ENCODE measurements at places on chromosomes 12 and 14.

DNA sequence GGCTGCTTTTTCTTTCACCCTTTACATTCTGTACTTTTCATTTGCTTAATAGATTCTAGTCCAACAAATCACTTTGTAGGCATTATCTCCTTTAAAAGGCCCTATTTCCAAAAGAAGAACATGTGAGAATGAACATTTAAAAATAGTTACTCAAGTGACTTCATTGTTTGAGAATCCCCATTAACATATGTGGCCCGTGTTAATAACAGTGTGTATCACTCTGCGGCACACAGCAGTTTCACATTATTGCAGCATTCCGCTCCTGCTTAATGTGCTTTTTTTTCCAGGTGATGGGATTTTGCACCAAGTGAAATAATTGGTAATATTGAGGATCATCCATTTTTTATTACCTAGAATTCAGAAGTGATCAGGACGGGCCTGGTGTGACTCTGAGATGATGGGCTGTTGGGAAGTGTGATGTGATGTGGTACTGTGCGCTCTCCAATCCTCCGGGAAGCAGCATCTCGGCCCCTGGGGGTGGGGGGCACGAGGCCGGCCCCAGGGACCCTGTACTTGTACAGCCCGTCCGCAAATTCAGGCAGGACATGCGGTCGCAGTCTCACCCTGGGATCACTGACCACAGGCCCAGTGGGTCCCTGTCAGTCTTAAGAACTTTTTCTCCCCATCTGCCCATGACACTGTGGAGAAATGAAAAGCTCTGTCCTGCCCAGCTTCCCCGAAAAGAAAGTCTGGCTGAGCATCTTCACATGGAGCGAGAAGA lies 32.9 kb downstream of the SLC15A4 start:
- peaks cover 31% of the 10 kb centered on the region for H3K36me3 ChIP-seq
- no peak for DNase-seq
- H3K4me3 ChIP-seq, result no peak overlapping the region
- H3K27me3 ChIP-seq, result no peaks in the 10 kb centered on the region
- H3K4me1 ChIP-seq, result peaks cover 2% of the 10 kb centered on the region
- no peak overlapping the region for H3K27ac ChIP-seq

- no peaks in the 10 kb centered on the region for H3K27me3 ChIP-seq
- no peak overlapping the region for H3K27ac ChIP-seq
- no peaks in the 10 kb centered on the region for H3K36me3 ChIP-seq
- no peak overlapping the region for H3K4me3 ChIP-seq
Observed at GRCh38 chr12:83939718-83940117, 972.9 kb downstream of the SLC6A15 start.

DNA sequence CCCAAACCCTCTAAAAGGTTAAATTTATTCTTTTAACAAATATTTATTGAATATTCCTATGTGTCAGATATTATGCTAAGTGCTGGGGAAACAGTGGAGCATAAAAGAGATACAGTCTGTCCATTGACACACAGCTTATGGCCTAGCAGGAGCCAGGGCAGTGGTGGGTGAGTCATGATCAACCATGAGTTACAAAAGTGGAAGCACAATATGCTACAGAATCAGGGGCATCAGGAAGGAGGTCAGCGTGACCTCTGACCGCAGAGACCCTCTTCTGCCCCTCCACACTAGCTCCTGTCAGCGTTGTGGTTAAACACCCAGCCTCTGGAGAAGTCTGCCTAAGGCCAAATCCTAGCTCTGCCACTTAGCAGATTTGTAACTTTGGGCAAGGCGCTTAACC lies 4.7 kb upstream of the PPP1R1A start:
- H3K27me3 ChIP-seq, result peaks cover 44% of the 10 kb centered on the region
- DNase-seq, result no peak
- no peak overlapping the region for H3K27ac ChIP-seq
- no peak overlapping the region for H3K4me3 ChIP-seq

- H3K27me3 ChIP-seq, result no peaks in the 10 kb centered on the region
- peaks cover 9% of the 10 kb centered on the region for H3K4me1 ChIP-seq
- peak; percentile 88 for DNase-seq
- H3K36me3 ChIP-seq, result no peaks in the 10 kb centered on the region
Observed at GRCh38 chr12:6288235-6288634, 22.2 kb upstream of the PLEKHG6 start.

DNA sequence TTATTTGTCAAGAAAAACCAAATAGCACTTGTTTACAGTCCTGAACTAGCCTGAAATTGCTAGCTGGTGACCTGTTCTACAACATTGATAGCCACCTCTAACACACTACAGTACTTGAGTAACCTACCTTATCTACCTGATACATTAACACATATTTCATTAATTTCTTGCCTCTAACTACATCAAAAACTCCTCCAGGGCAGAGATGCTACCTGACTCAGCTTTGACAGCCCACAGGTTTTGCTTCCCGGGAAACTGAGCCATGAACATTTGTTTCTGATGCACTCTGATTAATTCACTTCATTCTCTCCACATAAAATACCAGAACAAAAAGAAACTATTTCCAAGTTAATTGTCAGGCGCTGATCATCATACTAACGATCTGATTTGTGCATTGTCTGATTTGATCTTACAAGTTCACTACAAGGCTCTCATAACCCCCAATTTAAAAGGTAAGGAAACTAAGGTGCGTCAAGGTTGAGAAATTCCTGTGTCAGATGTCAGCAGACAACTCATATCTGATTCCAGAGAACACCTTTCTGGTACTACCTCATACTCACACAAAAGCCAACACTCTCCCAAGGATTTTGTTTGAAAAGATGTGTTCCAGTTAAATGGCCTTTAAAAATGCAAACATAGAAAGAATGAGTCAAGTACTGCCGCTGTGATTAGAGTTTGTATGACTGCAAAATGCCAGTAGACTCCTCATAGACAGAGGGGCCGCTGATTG lies 768.7 kb downstream of the BCL11B start:
- H3K27ac ChIP-seq, result no peak overlapping the region
- H3K27me3 ChIP-seq, result no peaks in the 10 kb centered on the region
- no peaks in the 10 kb centered on the region for H3K4me1 ChIP-seq
- H3K4me3 ChIP-seq, result no peak overlapping the region
- H3K36me3 ChIP-seq, result no peaks in the 10 kb centered on the region
- no peak for DNase-seq

DNA sequence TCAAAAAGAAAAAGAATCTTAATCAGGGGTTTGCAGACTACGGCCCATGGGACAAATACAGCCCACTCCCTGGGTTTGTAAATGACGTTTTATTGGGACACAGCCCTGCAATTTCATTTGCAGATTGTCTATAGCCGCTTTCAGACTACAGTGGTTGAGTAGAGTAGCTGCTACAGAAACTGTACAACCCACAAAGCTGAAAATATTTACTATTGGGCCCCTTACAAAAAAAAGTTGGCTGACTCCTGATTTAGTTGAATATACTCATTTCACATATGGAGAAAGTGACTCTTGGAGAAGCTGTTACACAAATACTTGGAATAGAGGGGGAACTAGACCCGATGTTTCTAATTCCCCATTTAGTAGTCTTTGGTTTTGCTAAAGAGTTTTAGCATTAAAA lies 162.5 kb upstream of the NOS1 start:
- no peak overlapping the region for H3K27ac ChIP-seq
- H3K27me3 ChIP-seq, result no peaks in the 10 kb centered on the region
- no peaks in the 10 kb centered on the region for H3K36me3 ChIP-seq
- no peaks in the 10 kb centered on the region for H3K4me1 ChIP-seq
- DNase-seq, result no peak
- H3K4me3 ChIP-seq, result no peak overlapping the region

DNA sequence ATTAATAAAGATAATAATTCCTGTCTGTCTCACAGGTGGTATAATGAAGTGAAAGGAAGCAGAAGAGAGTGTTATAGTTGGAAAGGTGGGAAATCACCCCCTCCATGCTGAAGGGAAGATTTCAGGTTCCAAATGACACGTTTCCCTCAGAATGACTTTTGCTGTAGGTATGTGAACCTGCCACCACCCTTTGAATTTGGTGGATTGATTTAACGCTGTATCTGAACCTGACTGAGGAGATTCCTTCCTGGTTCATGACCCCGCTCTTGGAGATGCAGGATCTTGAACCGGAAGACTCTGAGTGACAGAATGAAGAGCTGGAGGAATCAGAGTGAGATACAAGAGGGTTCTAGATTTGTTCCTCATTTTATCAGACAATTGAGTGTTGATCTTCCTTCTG lies 20.3 kb upstream of the EMP1 start:
- no peaks in the 10 kb centered on the region for H3K36me3 ChIP-seq
- H3K27me3 ChIP-seq, result no peaks in the 10 kb centered on the region
- peaks cover 34% of the 10 kb centered on the region for H3K4me1 ChIP-seq

GRCh38 chr12:108374596-108375320 lies 35.6 kb upstream of the CMKLR1 start:
- H3K27me3 ChIP-seq, result no peaks in the 10 kb centered on the region
- no peaks in the 10 kb centered on the region for H3K36me3 ChIP-seq
- no peaks in the 10 kb centered on the region for H3K4me1 ChIP-seq
- H3K4me3 ChIP-seq, result no peak overlapping the region
- no peak for DNase-seq

DNA sequence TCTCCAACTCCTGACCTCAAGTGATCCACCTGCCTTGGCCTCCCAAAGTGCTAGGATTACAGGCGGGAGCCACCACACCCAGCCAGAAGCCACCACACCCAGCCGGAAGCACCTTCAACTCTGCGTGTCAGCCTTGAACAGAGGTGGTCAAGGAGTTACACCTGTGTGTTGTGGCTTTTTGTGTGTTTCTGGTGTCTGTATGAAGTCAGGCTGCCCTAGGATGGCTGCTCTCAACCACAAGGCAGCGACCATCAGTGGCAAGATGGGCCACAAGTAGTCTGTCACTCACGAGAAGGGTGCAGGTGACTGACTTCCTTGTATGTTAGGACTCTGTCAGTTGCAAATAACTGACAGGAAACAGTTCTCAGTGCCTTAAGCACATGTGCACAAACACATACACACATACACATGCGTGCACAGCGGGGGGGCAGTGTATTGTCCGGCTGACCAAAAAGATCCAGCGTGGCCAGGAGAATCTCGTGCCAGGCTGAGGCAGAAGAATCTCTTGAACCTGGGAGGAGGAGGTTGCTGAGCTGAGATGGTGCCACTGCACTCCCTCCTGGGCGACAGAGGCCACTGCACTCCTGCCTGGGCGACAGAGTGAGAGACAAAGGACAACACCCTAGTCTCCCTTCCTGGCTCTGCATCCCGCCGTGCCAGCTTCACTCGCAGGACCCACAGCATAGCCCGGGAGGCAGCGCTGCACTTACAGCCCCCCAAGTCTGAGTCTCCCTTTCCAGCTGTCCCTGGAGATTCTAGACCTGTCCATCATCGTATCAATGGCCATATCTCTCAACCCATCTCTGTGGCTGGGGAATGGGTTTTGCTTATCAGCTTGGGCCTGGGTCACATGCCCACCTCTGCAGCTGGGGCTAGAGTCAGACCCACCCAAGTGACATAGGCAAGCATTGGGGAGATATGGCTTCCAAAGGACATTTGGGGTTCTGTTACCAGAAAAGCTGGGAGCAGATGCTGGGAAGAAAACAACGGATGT lies 13.7 kb downstream of the P2RX4 start:
- no peak overlapping the region for H3K27ac ChIP-seq
- H3K36me3 ChIP-seq, result peaks cover 2% of the 10 kb centered on the region
- no peak for DNase-seq

DNA sequence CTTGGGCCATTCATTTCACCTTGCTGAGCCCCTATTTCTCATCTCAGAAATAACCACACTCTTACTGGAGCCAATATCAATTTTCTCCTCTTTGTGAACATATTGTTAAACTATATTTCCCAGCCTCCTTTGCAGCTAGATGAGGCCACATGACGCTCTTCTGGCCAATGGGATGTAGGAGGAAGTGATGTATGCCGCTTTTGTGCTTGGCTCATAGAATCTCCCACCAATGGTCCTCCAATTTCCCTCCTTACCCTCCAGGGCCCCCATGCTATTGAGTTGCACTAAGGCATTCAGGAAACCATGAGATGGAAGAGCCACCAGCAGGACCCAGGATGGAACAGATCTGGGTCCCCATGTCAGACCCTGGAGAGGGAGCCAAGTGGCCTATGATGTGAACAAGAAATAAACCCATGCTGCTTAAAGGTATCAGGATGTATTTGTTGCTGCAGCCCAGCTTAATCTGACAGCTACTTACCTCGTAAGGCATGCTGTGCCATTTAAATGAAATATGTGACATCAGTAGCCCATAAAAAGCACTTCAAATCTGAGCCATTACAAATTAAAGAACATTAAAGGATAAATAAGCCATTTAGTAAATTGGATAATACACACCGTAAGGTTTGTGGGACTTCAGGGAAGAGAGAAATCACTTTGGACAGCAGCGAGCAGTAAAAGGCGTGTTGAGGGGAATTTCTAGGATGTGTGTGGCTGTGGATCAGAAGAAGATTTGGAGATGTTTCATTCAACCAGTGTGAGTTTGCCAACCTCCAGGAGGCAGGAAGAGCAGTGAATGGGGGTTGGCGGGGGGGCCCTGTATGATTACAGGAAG lies 24.4 kb upstream of the BDKRB2 start:
- H3K27ac ChIP-seq, result no peak overlapping the region
- no peaks in the 10 kb centered on the region for H3K27me3 ChIP-seq
- H3K4me3 ChIP-seq, result no peak overlapping the region
- peaks cover 35% of the 10 kb centered on the region for H3K4me1 ChIP-seq
- DNase-seq, result no peak

DNA sequence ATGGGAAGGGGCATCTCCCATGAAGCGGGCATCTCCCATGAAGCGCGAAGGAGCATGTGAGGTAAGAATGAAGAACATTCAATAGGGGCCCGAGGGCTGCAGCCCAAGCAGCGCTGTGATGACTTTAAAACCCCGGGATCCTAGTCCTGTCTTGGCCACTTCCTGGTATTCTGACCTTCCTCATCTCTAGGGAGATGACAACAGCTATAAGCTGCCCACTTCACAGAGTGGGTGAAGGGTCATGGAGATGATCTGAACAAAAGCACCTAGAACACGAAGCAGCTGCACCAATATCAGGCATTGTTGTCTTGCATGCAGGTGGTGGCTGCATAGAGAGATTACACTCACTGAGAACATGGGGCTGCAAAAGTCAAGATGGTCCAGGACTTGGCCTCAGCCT lies 64.5 kb downstream of the SPTB start:
- H3K27ac ChIP-seq, result no peak overlapping the region
- H3K4me3 ChIP-seq, result no peak overlapping the region
- H3K36me3 ChIP-seq, result no peaks in the 10 kb centered on the region
- peaks cover 64% of the 10 kb centered on the region for H3K27me3 ChIP-seq

DNA sequence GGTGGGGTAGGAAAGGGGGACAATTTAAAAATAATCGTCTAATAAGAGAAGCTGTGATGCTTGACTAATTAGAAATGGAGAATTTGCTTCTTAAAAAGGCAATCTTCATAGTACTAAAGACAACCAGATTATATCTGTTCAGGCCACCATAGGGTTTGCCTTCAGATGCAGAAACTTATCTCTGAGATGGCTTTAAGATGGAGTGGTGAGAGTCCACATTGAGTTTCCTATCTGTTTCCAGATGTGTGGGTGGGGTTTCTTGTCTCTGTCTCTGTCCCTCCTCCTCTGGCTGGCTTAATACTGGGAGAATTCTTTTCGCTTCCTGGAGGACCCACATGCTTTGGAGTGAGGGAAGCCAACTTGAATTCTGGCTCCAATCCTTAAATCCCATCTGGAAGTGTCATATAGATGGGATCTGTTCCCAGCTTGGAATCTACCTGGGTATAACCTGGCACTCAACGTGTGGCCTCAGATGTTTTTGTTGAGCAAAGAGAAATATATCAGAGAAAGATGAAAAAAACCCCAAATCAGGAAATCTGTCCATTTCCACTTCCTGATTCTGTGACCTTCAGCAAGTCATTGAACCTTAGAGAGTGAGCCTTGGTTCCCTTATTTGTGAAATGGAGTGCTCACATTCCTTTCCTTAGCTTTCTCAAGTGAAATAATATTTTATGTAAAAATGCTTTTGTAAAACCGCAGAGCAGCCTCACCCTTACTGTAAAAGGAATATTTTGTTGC lies 66.4 kb downstream of the CHST11 start:
- peaks cover 6% of the 10 kb centered on the region for H3K27me3 ChIP-seq
- no peak for DNase-seq
- H3K27ac ChIP-seq, result no peak overlapping the region
- H3K4me1 ChIP-seq, result no peaks in the 10 kb centered on the region

Measured in IMR-90 (cell line).